ENCODE measurements at places on chromosomes 3 and 15.
A peak's percentile ranks its signal among the peaks of the same experiment; 100 is the strongest.

- no peak for DNase-seq
Observed at GRCh38 chr15:60083318-60083717, 79.2 kb downstream of the FOXB1 start.

DNA sequence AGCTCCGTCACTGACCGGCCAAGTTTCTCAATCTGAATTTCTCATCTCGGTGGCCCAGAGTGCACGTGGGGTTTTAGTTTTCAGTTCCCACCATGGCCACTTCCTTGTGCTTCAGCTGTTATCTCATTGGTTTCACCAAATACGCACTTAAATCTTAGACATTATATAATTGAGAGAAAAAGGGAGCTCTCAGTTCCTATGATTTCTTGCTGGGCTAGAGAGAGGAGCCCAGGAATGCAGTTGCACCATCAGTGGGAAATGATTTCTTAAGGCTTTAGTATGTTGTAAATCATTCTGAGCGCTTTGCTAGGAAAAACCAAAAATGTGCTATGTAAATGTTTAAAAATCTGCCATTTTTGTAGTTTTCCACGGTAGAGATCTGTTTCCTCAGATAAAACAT, 53.2 kb downstream of the OXNAD1 start:
- peak; percentile 52 for DNase-seq

DNA sequence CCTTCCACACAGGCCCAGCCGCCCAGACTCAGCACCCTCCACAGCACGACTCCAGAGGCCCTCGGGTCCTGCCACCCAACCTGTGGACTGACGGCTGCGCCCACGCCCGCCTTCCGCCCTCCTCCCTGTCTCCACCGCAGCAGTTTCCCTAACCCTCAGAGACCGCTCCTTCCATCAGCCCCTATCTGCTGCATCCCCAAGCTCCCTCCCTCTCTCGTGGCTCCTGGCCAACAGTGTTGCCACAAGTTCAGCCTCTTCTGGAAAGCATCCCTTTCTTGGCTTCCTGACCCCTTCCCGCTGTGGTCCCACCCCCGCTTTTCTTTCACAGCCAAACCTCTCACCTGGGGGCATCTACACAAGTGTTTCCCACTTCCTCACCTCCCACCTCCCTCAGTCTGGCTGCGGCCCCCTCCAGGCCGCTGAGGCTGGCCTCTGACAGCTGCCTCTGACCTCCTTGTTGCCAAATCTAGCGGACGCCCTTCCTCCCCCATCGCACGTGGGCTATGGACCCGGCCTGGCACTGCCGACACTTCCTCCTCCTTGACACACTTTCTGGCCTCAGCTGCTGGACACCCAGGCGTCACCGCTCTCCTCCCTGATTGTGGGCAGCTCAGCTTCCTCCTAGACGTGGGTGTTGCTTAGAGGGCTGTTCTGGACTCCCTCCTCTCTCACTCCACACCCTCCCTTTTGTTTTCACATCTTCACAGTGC, 168.8 kb upstream of the TLE3 start:
- DNase-seq = no peak

DNA sequence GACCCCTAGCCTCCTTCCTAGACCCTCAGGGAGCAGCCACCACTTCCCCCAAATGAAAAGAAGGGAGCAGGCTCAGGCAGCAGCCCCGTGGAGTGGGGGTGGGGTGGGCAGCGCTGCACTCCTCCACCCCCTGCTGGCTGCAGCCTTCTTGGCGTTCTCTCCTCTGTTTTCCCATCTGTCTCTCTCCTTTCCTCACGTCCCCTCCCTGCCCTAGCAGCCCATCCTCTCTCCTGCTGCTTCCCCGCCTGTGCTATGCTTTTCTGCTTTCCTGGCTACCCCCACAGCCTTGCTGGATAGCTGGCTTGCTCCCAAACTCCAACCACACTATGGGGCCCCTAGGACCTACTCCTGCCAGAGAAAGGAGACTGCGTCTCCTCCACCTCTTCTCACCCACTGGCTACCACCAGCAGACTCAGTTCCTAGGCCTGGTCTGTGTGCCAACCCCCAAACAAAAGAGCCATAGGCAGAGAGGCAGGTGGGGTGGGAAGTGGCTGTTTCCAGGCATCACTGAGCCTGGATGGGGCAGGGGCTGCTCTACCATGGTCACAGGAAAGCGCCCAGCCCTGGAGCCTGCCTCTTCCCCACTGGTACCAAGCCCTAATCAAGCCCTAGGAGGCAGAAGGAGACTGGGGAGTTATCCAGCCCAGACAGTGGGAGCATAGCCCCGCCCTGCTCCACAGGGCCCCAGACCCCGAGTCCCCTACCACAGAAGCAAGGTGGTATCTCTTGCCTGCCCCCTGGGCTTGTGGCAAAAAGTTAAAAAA, 3.4 kb upstream of the DISP2 start:
- DNase-seq = peak; percentile 74

DNA sequence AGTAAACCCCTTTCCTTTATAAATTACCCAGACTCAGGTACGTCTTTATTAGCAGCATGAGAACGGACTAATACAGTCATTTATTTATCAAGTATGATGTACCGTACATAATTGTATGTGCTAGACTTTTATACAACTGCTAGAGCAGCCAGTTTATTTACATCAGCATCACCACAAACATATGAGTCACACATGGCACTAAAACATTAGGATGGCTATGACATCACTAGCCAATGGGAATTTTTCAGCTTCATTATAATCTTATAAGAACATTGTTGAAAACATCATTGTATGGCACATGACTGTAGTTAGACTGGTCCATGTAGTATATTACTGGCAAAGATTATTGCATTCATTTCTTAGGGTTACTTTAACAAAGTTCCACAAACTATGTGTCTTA, 121.7 kb downstream of the ZMAT3 start:
- DNase-seq = no peak

- DNase-seq = no peak
Observed at GRCh38 chr3:61715886-61716527, 154.6 kb downstream of the PTPRG start.

DNA sequence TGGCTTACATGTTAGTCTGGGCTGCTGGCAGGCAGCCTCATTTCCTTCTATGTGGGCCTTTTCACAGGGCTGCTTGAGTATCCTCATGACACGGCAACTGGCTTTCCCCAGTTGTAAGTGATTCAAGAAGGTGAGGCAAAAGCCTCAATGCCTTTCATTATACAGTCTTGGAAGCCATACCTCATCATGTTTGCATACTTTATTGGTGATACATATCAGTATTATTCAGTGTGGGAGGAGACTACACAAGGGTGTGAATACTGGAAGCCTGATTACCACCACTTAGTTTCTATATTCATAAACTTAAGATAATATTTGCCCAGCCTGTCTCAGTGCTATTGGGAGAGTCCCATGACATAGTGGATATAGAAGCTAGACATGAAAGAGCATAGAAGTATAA, 346.8 kb downstream of the SOX2 start:
- DNase-seq = no peak

DNA sequence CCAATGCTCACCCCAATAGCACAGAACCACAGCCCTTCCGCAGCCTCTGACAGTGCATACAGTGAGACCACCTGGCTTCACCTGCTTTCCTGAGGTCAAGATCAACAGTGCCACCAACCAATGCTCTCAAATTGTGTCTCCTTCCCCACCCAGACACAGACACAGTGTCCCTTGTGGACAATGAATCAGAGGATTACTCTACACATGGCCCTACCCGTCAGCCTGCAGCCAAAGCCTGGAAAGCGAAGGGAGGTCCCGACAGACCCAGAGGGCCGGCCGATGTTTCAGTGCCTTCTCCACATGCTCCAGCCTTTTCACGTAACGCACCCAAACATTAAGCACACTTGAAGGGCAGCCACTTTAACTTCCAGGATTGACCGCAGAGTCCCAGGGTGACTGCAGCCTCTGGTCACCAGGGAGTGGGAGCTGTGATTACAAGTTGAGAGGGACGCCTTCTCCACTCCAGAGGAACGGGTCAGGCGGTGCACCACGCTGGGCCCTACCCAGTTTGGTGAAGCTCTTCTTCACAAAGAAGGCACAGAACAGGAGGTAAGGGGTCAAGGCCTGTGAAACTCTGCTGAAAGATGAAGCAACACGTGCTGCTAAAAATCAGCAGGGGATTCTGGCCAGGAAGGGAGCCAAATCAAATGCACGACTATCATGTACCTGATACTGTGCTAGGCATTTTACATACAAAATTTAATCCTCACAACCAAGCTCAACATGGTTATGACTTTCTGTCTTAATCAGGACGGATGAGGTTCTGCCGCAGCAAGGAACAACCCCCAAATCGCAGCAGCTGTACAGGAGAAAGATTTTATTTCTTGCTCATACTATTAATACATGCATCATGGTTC, 17.2 kb downstream of the KLHL25 start:
- DNase-seq = no peak

DNA sequence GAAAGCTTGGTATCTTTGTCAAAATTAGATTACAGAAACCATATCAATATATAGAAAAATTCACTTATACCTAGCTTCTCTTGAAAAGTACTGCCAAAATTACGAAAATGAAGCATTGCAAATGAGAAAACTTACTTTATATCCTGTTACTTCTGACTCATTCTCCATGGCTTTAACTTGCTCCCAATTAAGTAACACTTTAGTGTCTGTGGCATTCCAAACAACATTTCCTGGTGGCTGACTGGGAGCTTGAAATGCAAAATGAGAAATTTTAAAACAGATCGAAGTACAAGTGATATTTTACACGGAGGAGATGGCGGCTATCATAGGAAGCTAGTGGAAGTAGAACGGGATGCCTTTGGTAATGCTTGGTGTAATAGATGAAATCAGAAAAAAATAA, 347.3 kb downstream of the CNTN3 start:
- no peak for DNase-seq

GRCh38 chr3:174498638-174499037, 360.5 kb upstream of the NAALADL2 start:
- no peak for DNase-seq
